ENCODE measurements at places on chromosomes 12 and 14. TPM values are rescaled to one million over a fixed set of nuclear protein-coding genes. Genes with fewer than 3 reads are reported as not detected.

AMDHD1 gene
- 2.1 TPM for total RNA-seq

DNA sequence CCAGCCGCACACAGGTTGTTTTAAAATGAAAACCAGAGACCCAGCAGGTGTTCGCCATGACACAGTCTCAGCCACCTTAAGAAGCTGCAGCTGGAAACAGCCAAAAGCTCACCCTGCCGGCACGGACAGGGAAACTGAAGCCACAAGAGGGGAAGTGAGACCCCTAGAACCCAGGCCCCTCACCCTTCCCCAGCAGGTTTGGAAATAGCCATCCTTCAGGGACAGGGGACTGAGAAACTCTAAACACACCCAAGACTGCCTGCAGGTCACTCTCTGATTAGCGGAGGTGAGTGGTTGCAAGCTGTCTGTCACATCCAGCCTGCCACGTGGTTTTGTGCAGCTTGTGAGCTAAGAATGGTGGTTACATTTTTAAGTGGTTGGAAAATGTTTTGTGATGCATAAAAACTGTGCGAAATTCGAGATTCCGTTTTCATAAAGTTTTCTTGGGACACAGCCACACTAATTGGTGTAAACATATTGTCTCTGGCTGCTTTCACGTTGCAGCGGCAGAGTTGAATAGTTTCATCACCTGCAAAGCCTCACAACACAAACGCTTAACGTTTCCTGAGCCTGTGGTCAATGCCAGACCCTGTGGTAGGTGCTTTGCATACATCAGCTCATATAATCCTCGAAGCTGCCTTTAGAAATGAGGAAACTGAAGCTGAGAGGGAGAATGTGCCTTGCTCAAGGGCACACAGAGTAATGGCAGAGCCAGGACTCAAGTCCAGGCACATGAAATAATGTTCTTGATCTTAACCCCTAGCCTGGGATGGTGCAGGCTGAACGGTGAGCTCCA, 1.7 kb upstream of the SELPLG start:
- H3K36me3 ChIP-seq = no peaks in the 10 kb centered on the region
- peaks cover 55% of the 10 kb centered on the region for H3K4me1 ChIP-seq
- H3K27me3 ChIP-seq = no peaks in the 10 kb centered on the region
- H3K4me3 ChIP-seq = no peak overlapping the region

DNA sequence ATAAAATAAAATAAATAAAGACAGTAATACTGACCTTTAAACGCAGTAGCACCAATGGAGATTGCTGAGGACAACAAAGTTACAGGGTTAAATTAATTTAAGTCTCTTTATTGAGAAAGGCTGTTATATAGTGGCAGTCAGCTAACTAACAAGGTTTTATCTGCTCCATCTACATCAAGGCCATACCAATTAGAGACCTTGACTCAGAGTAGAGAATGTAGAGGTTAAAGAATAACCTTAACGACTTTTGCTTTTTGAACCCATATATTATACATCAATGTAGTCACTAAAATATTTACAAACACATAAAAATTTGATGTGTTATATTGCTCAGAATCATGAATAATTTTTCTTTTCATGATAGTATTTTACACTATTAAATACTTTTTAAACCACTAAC, 21.6 kb downstream of the OSBPL8 start:
- no peak overlapping the region for H3K27ac ChIP-seq
- H3K36me3 ChIP-seq = no peaks in the 10 kb centered on the region

DNA sequence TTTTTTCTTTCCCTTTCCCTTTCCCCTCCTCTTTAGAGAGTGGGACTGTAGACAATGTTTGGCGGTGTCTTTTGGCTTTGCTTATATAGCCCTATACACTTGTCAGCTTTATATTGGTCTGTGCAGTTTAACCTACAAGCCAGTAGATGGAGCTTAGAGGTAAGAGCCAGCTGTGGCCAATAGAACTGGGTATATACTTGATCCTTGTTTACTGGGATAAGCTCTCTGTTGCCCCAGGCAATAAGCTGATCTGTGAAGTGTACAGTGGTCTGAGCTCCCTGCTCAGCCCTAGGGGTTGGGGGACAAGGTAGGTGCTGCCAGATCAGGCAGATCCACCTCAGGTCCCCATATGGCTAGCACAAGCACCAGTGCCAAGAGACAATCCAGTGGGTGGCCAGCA, 434.1 kb downstream of the NOVA1 start:
- H3K4me1 ChIP-seq = no peaks in the 10 kb centered on the region
- H3K36me3 ChIP-seq = no peaks in the 10 kb centered on the region
- no peak overlapping the region for H3K4me3 ChIP-seq
- no peaks in the 10 kb centered on the region for H3K27me3 ChIP-seq
- H3K27ac ChIP-seq = no peak overlapping the region

DNA sequence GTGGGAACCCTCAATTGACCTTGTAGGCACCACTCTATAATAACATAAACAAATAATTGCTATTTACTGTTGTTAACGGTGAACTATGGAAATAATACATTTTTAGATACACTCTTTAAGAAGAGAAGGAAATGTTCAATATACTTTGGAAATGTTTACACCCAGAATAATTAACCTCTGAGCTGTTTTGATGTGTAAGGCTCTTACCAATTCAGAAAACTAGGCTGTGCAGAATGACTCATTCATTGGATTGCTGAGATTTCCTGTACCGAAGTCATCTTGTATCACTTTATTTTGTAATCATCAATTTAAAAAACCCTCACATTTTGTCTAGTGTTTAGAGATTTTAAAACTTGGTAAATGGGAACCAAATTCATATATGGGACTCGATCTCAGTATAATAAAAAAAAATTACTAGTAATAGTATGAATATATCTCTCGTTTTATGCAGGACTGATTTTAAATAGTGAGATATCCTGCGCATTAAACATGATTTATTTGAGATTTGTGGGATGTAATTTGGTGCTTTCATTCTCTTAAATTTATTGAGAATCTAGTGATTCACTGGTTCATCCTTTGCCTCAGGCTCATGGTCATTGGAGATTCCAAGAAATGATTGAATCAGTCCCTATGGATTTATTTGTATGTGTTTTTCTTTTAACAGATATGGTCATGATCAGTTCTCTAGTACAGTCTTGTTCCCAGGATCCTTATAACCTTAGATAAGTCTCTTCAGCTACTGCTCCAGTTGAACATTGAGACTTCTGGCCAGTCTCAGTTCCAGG, 3.9 kb downstream of the SAMD4A start:
- H3K27me3 ChIP-seq = no peaks in the 10 kb centered on the region
- no peaks in the 10 kb centered on the region for H3K36me3 ChIP-seq
- peaks cover 39% of the 10 kb centered on the region for H3K4me1 ChIP-seq
- no peak for DNase-seq

DAO gene
- not detected for total RNA-seq

DNA sequence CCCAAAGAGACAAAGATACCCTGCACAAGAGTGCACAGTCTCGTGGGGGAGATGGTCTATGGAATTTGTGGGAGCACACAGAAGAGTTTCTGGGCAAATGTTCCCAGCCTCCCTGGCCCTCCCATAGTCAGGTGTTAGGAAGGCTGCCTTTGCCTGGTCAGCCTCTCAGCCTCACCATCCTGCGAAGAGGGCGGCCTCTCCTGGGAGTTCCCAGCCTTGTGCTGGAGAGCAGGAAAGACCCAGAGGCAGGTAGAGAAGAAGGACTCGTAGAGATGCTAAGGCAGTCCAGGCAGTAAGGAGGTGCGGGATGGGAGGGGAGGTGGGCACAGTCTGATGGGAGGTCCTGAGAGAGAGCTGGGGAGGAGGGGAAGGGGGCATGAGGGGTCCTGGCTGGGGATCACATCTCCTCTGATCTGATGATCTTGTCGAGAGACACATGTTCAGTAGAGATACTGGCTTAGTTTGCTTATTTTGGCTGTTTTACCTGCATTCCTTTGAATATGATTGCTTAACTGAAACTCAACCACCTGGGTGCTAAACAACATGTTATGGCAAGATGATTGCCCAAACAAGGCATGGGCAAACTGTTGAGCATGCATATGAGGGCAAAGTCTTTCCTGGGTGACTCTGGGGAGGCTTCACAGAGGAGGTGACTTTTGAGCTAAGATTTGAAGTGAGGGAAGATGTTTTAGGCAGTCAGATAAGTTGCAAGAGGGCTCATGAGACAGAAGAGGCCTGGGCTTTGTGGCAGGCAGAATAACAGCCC, 10.5 kb downstream of the SERPINA6 start:
- no peaks in the 10 kb centered on the region for H3K4me1 ChIP-seq
- no peaks in the 10 kb centered on the region for H3K36me3 ChIP-seq
- no peak for DNase-seq
- H3K27ac ChIP-seq = no peak overlapping the region
- H3K4me3 ChIP-seq = no peak overlapping the region

Data from tibial nerve (tissue), 4 donors.